Glomerular endothelial cell (primary cell): ENCODE measurements at places on chromosomes 12 and 14.

DNA sequence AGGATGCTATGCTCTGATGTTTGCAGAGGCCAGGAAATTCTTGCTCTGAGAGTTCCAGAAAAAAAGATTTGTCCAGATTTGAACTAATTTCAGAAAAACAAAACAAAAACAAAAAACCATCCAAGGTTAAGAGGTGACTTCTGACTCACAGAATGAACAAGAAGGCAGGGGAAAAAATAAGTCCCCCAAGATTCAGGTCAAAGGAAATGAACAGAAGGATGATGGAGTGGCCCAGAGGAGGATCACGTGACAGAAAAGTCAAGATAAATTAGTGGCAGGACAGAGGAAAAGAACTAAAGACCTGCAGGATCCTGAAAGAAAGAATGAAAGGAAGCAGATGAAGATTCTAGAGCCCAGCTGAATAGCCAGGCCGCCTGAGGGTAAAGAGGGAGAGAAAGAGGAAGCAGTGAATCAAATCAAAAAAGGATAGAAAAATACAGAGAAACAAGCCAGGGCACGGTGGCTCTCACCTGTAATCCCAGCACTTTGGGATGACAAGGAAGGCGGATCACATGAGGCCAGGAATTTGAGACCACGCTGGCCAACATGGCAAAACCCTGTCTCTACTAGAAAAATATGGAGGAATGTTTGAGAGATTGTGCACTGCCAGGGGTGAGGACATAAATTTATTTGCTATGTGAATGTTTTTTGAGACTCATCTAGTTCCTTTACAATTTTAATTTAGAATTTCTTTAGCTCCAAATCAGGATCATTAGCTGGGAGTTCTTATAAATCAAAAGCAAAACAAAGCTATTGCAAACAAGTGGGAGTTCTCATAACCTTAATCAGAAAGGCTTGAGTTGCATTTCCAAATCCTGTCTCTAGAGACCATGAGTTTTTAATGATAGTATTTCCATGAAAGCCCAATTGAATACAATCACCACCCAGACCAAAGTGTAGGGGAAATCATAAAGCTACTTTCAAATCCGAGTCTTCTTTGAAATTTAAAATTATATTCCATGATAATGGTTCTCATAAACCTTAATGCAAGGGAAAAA is 217.1 kb upstream of the PLEKHG7 start:
- no peak for DNase-seq

- DNase-seq: no peak
These were observed 17.5 kb downstream of the YY1 start for GRCh38 chr14:100256339-100256895.

DNA sequence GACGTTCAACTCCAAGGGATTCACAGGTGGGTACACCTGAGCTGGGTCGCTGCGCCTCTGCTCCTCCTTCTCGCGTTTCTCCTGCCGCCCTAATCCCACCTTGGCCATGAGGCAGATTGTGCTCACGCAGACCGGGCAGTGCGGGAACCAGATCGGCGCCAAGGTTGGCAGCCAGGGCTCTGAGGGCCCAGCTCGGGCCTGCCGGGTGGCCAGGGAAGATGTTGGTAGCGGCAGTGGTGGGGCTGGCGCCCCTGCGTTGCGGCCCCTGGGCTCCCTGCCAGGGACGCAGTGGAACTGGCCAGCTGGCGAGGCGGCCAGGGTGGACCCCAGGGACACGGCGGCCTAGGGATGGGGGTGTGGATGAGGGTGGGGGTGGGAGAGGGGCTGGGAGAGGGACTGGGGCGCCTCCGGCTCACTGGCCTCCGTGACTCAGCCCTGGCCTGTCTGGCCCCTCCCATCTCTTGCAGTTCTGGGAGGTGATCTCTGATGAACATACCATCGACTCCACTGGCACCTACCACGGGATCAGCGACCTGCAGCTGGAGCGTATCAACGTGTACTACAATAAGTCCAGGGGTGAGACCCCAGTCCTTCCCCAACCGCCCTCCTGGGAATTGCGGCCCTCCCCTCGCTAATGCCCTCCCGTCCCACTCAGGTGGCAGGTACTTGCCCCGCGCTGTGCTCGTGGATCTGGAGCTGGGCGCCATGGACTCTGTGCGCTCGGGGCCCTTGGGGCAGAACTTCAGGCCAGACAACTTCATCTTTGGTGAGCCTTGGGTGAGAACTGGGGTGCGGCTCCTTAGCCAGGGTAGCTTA is 114.9 kb upstream of the ALG10B start:
- no peak for DNase-seq

- no peak for DNase-seq
These were observed 55.7 kb downstream of the NINJ2 start for GRCh38 chr12:607541-608001.

DNA sequence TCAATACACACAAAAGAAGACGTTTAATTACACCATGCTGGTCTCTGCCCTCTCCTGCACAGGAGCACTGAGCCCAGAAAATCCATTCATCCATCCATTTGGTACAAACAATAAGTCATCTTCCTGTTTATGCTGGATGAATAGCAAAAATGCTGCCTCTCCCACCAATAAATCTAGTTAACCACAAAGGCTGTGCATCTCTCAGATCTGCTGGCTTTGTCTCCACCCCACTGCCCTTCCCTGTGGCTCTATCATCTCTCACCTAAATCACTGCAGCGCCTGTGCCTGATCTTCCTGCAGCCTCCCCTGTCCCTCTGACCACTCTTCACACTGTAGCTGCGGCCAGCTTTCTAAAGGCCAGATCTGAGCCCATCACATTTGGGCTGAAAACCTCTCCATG is 72.9 kb upstream of the DDX11 start:
- DNase-seq: no peak

DNA sequence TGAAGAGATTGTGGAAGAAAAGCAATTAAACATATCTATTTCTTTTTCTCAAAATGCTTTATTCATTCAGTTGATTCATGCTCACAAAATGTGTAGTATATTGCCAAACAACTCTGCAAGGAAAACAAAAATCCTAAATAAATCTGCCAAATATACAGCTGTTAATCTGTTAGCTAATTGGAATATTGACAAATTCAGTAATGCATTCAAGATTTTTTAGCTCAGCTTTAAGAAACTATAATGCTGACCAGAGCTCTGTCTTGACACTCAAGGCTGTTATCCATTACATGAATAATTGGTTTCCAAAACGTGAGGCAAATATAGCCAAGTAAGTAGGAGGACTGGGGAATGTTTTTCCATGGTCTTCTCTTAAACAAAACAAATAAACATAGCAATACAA is 146.8 kb downstream of the TMTC2 start:
- DNase-seq: no peak

DNA sequence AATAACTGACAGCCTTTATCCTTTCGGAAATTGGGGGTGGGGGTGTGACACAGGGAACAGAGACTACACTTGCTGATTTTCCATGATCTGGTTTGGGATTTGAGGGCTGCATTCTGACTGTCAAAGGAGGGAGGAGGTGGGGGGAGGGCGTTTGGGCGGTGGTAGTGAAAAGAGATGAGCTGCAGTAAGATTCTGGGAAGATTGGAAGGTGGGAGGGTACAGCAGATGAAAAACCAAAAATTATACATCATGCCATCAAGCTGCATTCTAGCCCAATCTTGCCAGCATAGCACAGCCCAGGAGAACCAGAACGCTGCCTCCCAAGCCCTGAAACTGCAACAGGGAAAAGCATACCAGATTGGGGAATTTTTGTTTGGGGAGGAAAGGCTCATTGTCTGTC is 2.4 kb downstream of the RND1 start:
- no peak for DNase-seq

GRCh38 chr12:79255288-79255687 is 390.7 kb downstream of the SYT1 start:
- DNase-seq: no peak

- DNase-seq: no peak
These were observed 13.9 kb downstream of the RAB15 start for GRCh38 chr14:64958201-64958600.

- no peak for DNase-seq
These were observed 26.3 kb downstream of the TC2N start for GRCh38 chr14:91841065-91841464.

DNA sequence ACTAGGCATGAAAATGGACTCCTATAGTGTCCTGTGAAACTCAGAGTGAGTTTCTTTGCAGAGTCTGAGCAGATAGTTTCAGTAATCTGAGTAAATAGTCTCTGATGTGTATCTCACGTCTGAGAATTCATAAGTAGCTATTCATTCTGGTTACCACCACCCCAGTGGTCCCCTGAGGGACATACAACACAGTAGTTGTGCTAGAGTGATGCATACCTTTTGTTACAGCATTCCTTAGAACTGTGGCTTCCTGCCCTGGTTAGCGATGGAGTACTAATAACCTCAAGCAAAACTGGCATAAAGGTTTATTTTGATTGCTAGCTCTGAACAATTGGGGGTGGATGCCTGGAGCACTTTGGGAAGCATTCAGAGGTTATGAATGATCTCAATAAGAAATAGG is 114.7 kb downstream of the DAAM1 start:
- no peak for DNase-seq

- DNase-seq: peak; percentile 20
These were observed 737.6 kb downstream of the SLC16A7 start for GRCh38 chr12:60333461-60333860.

- DNase-seq: no peak
These were observed 8.1 kb downstream of the RTL1 start for GRCh38 chr14:100895411-100895810.

DNA sequence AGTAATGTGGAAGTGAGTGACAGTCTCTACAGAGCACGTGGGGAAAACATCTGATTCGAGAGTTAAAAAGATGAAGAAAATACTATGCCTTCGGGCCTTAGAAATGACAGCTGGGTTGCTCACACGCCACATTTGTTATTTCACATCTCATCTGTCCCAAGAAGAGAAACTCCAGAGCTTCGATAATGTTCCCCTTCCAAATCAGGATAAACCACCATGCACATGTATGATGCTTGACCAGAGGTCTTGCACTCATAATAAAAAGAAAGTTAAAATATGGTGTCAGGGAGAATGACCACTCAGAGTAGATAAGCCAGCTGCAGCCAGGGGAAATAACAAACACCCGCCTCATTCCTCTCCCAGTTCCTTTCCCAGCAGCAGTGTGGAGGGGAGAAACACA is 34.6 kb downstream of the NIN start:
- no peak for DNase-seq

DNA sequence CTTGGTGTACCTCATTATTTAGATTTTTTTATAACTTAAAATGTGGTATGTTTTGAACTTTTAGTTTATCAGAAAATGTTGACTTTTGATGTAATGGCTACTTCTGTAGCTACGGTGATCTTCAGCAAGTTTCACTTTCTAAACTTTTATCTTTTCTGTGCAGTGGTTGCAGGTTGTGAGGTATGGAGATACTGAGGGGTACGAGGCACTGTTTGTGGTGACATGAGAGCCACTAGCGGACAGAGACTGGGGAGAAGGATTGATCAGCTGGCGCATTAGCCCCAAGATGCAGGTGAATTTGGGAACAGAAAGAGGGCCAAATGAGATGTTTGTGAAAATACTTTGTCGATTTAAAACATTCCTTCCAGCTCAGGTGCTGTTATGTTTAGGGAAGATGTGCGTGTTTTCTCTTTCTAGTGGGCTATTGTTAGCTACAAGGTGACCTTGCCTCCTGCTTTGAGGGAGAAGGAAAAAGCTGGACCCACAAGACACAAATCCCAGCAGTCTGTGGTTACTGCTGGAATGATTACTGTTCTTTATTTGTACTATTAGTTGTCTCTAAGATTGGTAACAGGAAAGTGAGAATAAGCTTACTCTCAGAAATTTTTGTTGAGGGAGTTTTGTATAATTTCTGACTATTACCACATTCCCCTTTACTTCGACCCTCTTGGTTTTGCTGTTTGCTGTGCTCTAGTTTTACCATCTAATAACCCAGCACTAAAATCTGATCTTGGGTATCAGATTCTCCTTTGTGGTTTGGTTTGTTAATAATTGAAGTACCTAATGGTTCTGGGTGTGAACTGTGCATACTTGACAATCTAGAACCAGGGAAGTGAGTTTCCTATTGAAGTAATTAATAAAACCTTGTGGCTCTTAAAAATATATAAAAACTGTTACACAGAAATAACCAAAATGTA is 61.7 kb downstream of the FBXO34 start:
- no peak for DNase-seq

DNA sequence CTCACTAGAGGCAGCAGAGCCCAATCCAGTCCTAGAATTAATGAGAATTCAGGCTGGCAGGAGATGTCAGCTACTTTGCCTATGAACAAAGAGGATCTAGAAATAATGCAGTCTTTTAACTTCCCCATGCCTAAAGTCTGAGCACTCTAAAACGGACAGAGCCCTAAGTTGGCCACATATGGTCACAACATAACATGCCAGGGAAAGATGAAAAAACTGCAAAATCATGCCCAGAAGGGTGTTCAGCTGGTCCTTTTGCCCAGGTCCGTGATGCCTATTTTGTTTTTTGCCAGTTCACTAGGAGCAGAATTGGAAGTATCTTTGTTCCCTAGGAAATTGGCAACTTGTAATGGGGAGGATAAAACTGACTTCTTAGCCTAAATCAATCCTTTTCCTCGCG is 20.3 kb upstream of the LMNTD1 start:
- DNase-seq: no peak

DNA sequence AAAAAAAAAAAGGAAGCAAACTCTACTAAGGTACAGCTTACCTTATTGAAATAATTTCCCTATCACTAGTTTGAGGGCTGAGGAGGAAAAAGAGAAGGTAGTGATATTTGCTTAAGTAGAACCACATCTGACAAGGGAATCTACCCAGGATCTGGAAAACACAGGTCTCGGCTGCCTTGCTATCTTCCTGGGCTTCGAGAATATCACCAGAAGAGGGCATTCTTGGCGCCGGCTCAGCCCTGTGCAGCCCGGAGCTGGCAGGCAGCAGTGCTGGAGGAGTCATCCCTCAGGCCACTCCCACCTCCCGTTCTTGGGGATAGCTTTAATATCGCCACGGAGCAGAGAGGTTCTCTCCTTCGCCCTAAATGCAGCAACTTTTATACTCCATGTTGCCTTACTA is 1181.2 kb downstream of the VRK1 start:
- no peak for DNase-seq

DNA sequence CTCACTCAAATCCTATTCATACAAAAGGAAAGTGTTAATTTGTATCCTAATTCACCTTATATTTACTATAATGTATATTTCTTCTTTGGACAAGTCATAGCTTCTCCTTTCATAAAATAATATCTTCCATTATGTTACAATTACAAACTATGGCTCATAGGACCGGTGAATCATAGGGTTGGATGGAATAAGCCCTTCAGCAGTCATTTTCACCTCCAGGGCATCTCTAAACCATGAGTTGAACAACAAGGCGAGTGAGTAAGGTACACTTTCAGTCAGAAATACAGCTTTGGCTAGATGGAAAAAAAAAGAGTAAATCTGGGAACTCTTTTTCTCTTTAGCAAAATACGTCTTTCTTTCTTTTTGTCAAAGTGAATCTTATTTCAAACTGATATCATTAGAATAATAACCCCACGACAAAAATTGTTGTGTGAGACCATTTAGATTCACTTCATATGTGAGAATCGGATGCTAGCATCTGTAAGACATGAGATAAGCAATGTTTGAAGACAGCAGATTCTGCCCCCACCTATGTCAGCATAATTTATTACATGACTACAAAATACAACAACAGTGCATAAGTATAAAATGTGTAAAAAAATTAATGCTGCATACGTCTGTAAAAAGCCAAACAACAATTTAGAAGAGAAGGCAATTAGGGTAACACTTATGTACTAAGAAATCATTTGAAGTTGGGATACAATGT is 184.4 kb upstream of the SLC38A2 start:
- DNase-seq: no peak

GRCh38 chr12:69639400-69640016 is 28.8 kb upstream of the LRRC10 start:
- no peak for DNase-seq

GRCh38 chr14:52553002-52553670 is 500 bp downstream of the GPR137C start:
- no peak for DNase-seq
